GM12878 (cell line): ENCODE measurements at places on chromosomes 5 and 9. TPM values are rescaled to one million over a fixed set of nuclear protein-coding genes. Genes with fewer than 3 reads are reported as not detected.

DAPK1 gene
- 94.7 and 96.7 TPM in 2 replicates for total RNA-seq

DNA sequence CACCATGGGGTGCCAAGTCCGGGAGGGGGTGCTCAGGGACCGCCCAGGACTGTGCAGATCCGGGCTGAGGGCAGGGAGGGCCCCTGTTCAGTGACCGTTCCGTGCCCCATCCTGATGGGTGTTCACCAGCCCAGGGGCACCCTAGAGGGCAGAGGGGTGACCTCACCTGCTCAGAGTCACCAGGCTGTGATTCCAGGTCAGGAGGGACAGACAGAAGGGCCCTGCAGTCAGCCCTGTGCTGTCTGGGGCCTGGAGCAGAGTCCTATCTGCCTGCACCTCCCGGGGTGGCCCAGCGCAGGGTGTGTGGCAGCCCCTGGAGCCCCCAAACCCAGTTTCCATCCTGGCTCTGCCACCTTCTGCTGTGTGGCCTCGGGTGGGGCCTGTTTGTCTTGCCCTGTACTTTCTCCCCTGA lies 241.9 kb downstream of the PBX3 start:
- no peak for DNase-seq

GRCh38 chr5:102819634-102820033 lies 64.5 kb downstream of the PAM start:
- DNase-seq = no peak

SLC1A1 gene
- total RNA-seq = 19.1 and 19.4 TPM in 2 replicates

DNA sequence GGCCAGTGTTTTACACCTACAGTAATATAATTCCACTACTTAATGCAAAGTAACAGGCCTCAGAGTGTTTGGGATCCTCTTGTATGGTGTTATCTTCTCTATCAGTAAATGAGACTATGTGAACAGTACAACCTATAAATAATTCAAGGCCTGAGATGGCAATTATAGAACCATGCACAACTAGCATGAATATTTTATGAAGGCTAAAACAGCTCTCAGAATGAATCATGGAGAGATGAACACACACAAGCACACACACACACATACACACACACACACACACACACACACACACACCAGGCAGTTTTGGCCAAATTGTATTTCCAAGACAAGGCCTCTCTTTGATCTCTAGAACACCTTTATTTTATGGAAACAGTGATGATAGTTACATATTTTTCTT lies 224.9 kb downstream of the EBF1 start:
- no peak for DNase-seq

DNA sequence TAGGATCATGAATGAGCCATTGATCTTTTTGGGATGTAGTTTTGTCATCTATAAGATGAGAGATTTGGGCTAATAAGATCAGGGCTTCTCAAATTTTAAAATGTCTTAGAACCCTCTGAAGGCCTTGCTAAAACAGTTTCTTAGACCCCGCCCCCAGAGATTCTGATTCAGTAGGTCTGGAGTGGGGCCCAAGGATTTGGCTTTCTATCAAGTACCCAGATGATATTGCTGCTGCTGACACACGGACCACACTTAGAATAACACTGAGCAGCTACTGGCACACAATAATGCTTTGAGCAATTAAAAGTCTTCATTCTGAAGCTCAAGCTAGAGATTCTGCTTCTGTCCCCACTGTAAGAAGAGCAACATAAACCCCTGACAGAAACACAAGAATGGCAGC lies 216.7 kb downstream of the SMARCA2 start:
- DNase-seq = no peak

DNA sequence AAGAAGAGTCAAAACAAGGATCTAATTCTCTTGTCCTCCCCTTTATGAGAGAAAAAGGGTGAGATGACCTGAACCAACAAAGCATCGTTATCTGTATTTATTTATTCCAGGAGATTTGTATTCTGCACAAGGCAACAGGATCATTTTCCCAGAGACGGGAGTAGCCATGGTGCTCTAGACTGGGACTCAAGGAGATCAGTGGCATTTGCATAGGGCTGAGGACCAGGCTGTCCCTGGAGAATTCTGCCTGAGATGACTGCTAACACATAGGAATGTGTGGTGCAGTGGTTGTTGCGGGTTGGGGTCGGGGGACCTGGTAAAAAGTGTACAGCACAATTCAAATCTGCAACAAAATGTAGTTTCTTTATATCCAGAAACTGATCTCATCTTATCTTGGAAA lies 22.3 kb upstream of the ZNF474 start:
- no peak for DNase-seq

- no peak for DNase-seq
These were observed 84.0 kb downstream of the HSD17B3 start for GRCh38 chr9:96217754-96218693.

FOXD1 gene
- total RNA-seq = not detected in 2 replicates

- DNase-seq = no peak
These were observed 290.5 kb upstream of the RASA1 start for GRCh38 chr5:86977190-86977589.

EFNA5 gene
- 11.4 and 13.5 TPM in 2 replicates for total RNA-seq

- DNase-seq = no peak
These were observed 7.5 kb downstream of the RASGRF2 start for GRCh38 chr5:80967500-80968181.

- DNase-seq = no peak
These were observed 136.2 kb downstream of the FANCC start for GRCh38 chr9:95181226-95181818.

DNA sequence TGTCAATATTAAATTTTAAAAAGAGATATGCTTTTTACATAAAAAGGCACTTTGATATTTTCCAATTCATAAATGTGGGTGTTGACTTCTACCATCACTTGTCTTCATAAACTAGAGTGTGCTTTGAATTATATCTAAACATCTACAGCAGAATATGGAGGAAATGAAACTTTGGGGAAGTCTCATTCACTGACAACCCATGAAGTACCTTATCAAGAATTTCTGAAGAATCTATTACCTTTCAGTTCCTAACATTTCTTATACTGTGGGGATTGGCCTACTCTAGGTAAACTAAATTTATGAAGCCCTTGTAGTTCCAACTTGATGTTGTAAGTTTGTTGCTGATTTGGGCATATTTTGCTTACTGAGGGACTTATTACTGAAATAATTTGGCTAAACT lies 81.9 kb downstream of the EMB start:
- DNase-seq = no peak

DNA sequence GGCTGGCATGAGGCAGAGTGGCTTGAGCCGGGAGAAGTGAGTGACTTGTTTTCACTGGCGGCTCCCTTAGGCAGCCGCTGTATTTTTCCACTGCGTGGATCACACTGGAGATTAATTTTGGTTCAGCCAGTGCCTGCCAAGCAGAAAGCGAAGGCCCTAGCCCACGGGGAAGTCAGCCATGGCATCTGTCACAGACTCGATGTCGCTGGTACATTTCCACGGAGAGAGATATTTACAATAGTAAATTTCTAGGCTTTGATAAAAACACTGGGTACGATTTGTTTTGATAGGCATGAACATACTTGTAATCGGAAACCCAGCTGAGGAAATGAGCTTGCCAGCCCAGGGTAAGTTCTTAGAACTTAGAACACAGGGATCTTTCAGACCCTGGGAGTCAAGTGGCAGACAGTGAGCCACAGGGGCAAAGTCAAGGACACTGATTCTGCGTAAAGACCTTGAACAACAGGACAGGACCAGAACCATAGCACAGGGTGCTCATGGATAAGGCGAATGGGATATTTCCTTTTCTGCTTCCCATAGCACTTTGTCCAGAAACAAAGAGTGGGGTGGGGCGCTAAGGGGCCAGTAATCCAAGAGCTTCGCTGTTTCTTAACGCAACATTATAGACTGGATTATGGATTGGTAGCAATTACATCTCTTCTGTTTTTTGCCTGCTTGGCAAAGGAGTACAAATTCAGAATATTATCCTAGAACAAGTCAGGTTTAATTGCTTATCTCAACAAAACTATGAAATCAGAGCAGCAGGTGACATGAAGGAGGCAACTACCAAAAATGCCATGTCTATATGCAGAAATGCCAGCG lies 4.5 kb downstream of the DUSP1 start:
- DNase-seq = no peak

- DNase-seq = no peak
These were observed 318.8 kb downstream of the PIK3R1 start for GRCh38 chr5:68534131-68534940.
